Endodermal cell (in vitro differentiated cells): ENCODE measurements at places on chromosomes 4 and X.

DNA sequence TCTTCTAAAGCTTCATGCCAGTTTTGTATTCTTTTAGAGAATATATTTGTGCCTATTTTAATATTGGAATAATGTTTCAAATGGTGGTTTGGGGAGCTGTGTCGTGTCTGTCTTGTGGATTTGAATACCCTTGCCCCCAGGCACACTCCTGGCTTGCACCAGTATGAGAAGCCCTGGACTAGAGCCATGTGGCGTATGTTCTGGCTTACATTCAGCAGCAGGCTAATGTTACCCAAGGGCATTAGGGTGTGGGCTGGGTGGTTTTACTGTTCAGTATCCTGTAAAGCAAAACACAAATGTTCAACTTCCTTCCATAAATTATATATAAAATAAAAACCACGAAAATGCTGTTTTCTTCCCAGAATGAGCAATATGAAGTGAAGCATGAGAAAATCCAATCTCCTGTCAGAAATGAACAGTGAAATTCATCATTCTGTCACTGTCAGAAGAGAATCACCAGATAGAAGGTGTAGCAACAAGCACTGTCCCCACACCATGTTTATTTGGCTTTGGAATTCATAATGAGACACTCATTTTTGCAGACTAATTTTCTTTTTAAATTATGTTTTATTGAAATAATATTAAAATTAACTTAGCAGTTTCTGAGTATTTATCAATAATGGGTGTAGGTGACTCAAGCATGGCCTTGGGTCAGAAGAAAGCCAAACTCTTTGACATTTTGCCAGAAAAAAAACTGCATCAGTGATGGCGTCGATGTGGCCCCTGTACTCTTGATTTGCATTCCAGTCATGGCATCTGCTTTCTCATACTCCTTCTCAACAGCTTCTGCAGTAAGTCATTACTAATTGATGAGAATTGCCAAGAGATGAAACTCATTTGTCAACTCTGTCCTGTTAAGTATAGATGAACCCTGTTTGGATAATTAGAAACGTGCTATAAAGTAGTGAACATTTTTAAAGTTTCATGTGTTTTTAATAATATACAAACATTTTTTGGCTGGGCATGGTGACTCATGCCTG lies 43.8 kb downstream of the WWC2 start:
- DNase-seq: no peak

DNA sequence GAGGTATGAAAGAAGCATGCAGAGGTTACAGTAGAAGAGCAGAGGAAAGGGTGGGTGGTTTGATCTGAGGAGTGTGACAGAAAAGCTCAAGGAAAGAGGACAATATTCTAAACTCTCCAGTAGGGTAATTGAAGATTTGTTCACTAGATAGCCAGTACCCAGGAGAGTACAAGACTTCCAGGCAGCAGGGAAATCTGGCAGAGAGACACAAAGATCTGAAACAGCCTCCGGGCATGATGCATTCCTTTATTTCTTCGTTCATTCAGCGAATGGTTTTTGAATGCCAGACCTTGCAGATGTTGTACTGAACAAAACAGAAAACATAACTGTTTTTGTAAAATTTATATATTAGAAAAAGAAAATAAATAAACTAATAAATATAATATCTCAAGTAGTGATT lies 766.6 kb downstream of the FAT4 start:
- DNase-seq: no peak

- no peak for DNase-seq
These were observed 36.5 kb downstream of the TMPRSS11B start for GRCh38 chr4:68209003-68209402.

- peak; percentile 93 for DNase-seq
These were observed 58.5 kb downstream of the TSC22D3 start for GRCh38 chrX:107716816-107717700.

GRCh38 chr4:170004651-170005295 lies 21.4 kb downstream of the MFAP3L start:
- DNase-seq: no peak

DNA sequence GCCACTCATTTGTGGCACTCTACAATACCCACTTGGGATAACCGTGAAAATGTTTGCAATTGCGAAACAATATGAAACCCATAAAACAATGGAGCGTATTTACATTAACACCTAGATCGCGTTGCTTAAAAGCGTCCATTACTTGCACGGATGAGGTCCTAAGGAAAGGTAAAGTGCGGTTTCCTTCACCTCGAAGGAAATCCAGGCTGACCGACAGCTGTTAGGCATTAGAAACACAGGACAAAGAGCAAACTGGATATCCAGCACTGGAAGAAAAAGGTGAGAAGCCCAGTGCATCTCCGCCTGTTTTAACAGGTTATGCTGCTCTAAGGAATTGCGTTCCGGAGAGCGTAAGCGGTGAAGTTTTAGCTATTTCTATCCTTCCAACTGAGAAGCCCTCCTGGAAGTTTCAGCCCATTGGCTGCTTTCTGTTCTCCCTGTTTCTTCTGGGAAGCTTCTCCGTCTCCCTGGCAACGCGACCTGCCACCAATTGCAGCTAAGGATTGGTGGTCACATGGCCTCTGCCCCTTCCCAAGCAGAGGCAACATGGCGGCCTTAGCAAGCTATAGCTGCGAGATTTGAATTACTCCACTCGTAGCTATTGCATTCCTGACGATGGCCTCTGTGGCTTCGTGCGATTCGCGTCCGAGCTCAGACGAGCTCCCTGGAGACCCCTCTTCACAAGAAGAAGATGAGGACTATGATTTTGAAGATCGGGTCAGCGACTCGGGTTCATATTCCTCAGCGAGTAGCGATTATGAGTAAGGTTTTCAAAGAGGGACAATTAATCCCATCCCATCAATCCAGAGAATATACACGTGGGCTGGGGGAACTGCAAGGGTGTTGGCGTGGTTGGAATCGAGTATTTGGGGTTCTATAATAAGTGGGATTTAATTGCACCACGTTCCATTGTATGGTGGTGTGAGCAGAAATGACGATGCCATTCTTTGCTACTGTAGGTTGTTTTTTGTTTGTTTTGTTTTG lies at the start of gene INTU:
INTU (plus strand) TSS at position 538 of the 984 bp plus-strand sequence; CDS start at position 616, 78 bp downstream.
- peak; percentile 98 for DNase-seq

DNA sequence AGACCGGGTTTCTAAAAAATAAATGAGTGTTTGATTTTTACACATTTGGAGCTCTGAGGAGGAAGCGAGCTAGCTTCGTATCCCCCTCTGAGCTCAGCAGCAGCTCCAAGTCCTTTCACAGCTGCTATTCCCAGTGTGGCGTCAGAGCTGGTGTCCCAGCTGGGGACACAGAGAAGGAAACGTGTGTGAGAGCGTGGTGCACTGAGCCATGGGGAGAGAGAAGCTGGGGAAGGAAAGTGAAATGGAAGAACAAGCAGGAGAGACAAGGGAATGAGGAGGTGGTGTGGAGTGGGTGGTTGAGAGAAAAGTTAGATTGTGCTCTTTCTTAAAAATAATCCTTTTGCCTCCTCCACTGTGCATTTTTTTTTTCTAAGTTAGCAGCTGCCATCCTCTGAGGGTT lies 79.5 kb upstream of the SLC4A4 start:
- no peak for DNase-seq

- no peak for DNase-seq
These were observed 109.4 kb downstream of the PDHA2 start for GRCh38 chr4:95949136-95949765.

GRCh38 chrX:69152417-69152841 lies 12.8 kb downstream of the PJA1 start:
- DNase-seq: peak; percentile 38

DNA sequence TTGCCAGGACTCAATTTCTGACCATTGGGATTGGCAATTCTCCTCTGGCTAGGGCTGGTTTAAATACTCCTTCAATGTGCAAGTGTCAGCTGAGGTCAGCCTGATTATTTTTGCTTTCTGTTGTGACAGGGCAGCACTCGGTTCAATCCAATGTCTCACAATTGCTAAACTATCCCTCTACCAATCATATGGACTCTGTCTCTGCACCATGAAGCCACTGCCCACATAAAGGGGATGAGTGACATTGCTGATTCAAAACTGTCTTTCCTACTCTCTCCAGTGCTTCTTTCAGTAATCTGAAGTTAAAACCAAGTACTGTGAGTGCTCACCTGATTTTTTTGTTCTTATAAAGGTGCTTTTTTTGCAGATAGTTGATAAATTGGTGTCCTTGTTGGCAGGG lies 1030.7 kb downstream of the GLUD2 start:
- no peak for DNase-seq

GRCh38 chrX:4043951-4044350 lies 330.5 kb upstream of the PRKX start:
- no peak for DNase-seq

- no peak for DNase-seq
These were observed 184.6 kb upstream of the KIT start for GRCh38 chr4:54473077-54473545.

DNA sequence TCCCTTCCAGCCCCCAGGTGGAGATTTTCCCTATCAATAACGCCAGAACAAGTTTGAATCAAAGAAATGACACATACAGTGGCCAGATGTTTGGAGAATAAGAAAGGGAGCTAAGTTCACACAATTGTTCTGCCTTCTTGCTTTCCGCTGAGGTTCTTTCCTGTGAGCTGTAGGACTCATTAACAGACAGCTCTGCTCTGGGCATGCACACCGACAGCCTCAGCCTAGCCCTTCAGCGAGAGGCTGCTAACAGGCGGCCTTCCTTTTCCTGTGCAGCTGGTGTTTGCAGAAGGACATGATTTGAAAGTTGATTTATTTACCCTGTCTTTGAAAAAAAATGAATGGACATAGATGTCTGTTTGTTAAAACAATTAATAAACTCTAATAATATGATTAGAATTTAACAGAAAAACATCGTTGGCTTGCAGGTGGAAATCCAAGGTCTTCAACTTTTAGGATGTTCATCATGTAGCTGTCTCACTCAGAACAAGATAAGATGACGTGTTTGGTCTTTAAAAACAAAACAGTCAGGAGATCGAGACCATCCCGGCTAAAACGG lies 183.3 kb downstream of the KDR start:
- no peak for DNase-seq

DNA sequence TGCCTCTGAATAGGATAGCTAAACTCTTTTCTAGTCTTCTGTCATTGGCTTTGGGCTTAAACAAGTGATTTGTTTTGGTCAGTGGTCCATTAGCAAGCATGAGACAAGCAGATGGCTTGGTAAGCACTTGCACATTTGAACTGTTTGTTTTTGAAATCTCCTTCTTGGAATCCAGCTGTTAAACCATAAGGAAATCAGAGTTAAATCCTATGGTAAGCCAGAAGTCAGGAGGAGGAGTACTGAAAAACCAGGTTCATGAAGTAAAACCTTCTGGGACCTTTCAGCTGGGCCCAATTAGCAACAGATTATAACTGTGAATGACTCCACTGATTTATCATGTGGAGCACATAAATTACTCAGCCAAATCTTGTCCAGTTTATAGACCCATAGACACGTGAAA lies 1042.5 kb upstream of the PABPC4L start:
- DNase-seq: no peak

DNA sequence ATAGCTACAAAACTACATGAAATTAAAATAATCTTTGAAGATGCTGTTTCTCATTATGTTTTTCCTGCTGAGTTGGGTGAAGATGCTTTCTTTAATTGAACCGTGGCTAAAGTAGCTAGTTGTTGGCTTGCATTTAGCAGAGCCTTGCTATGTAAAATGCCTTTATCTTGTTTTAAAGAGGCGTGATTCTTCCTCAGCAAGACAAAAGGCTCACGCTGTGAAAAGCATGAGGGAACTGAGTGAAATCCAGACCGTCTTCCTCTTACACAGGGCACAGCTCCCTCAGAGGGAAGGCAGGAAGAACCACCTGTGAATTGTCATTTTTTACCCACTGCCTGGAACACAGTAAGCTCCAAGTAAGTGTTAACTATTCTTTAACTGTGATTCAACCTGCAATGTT lies 39.0 kb upstream of the ZNF518B start:
- DNase-seq: peak; percentile 92

DNA sequence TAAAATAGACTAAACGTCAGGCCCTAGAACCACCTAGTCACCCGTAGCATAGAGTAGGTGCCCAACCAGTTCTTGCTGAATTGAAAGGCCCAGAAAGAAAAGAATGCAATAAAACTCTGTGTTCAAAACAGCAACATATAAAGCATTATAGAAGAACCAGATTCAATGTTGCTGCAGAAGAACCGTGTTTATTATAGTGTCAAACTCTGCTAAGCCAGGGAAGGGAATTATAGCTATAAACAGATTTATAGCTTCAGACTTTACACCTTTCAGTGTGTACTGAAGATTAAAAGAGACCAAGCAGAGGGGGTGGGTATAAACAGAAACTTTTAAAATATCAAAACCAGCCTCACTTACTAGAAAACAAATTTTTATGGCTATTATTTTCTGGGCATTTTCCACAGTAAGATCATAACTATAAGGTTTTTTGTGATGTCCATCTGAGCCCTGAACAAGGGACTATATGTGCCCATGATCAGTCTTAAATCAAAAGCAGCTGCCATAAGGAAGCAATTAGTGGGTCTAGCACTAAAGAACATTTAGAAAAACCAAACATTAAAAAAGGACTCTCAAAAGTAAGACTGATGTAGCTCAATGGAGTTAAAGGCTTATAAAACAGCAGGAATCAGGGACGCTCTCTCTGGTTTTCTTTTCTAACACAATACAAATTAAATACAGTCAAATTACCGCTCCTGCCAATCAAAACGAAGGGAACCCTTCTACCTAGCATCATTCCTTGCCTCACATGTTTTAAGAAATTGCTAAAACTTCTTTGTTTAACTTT lies 219.7 kb upstream of the ETNPPL start:
- DNase-seq: no peak

DNA sequence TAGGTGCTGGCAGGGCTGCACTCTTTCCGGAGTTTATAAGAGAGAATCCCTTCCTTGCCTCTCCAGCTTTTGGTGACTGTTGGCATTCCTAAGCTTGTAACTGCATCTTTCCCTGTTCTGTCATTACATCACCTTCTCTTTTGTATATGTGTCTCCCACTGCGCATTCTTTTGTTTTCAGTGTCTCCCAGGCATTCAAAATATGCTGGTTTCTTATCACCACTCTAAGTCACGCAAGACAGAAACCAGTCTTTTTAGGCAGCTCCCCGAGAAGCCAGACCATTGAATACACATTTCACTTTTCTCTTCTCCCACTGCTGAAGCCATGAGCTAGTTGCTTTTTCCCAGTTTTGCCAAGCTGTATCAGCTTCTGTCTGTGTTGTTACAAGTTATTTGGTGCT lies 71.0 kb downstream of the LAS1L start:
- DNase-seq: peak; percentile 75

- no peak for DNase-seq
These were observed 92.0 kb upstream of the KLHL4 start for GRCh38 chrX:87425618-87426017.

- no peak for DNase-seq
These were observed 77.2 kb downstream of the FHIP1A start for GRCh38 chr4:151486168-151486567.

GRCh38 chrX:29788991-29789699 lies 426.2 kb upstream of the MAGEB2 start:
- DNase-seq: no peak

DNA sequence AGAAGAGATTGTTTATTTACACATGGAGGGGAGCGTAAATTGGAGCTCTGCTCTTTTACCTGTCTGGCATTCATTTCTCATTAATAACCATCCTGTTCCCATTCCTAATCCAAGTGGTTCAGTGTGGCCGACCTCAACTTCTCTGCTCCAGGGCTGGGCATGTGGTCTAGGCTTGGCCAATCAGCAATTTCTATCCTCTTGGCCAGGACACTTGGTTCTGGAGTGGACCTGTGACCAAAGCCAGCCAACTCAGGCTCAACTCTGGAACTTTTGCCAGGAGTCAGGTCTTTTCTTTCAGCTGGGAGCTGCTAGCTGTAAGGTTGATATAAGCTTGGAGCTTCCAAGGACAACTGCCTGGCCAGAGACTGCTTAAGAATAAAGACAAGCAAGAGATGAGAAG lies 15.6 kb upstream of the RASL11B start:
- no peak for DNase-seq
